ENCODE measurements at places on chromosomes 3 and 15. TPM values are rescaled to one million over a fixed set of nuclear protein-coding genes. Genes with fewer than 3 reads are reported as not detected.
A peak's percentile ranks its signal among the peaks of the same experiment; 100 is the strongest.

GRCh38 chr3:125316246-125316645 is 58.9 kb downstream of the ZNF148 start:
- H3K27ac ChIP-seq = no peak overlapping the region
- DNase-seq = no peak
- no peak overlapping the region for H3K4me3 ChIP-seq
- no peaks in the 10 kb centered on the region for H3K27me3 ChIP-seq
- no peaks in the 10 kb centered on the region for H3K4me1 ChIP-seq

DNA sequence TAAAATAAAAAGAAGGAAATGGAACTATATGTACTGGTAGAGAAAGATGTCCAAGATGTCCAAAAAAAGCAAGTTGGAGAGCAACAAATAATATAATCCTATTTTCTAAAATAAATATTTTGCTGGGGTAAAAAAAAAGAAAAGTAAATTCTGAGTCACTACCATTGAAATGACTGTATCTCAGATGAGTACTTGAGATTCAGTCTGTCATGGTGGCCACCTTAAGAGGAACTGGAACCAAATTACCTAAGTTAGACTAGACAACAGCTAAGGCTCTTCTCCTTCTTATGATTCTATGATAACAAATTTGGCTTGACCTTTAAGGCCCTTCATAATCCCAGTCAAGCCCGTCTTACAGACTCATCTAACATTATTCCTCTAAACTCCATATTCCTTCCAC is 270.6 kb upstream of the HES1 start:
- peaks cover 17% of the 10 kb centered on the region for H3K27me3 ChIP-seq
- no peaks in the 10 kb centered on the region for H3K36me3 ChIP-seq
- no peak for DNase-seq
- H3K4me1 ChIP-seq = peaks cover 23% of the 10 kb centered on the region
- no peak overlapping the region for H3K27ac ChIP-seq

Gene PRTG
- 3.3 TPM for polyA plus RNA-seq

DNA sequence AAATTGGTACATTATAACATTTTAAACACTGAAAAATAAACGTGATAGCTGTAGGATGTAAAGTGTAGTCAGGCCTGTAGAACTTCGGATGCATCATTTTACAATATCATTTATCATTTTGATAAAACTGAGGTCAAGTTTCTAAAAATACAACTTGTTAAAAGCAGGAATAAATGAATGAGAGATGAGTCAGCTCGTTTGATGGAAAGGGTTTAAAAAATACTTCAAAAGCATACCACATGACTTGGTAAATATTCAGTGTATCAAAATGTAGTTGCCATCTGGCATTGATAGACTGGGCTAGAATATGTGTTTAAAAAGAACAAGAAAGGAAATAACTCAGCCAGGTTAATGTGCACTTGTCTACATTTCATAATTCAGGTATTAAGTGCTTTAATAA is 357.0 kb downstream of the TIGIT start:
- no peak overlapping the region for H3K4me3 ChIP-seq
- H3K4me1 ChIP-seq = no peaks in the 10 kb centered on the region
- no peaks in the 10 kb centered on the region for H3K36me3 ChIP-seq
- no peak overlapping the region for H3K27ac ChIP-seq

- H3K27ac ChIP-seq = peak overlapping the region; percentile 100
- peak overlapping the region; percentile 98 for H3K4me3 ChIP-seq
- no peaks in the 10 kb centered on the region for H3K27me3 ChIP-seq
- peaks cover 4% of the 10 kb centered on the region for H3K4me1 ChIP-seq
- H3K36me3 ChIP-seq = peaks cover 7% of the 10 kb centered on the region
- DNase-seq = peak; percentile 71
Measured at GRCh38 chr15:44427756-44428724, 611 bp downstream of the CTDSPL2 start.

- peaks cover 10% of the 10 kb centered on the region for H3K36me3 ChIP-seq
- peak overlapping the region; percentile 85 for H3K4me3 ChIP-seq
- DNase-seq = peak; percentile 24
- H3K4me1 ChIP-seq = peaks cover 22% of the 10 kb centered on the region
- H3K27me3 ChIP-seq = no peaks in the 10 kb centered on the region
Measured at GRCh38 chr15:40471808-40472150, 995 bp downstream of the CHST14 start.

Gene SLC12A1
- polyA plus RNA-seq = 0.07 TPM

DNA sequence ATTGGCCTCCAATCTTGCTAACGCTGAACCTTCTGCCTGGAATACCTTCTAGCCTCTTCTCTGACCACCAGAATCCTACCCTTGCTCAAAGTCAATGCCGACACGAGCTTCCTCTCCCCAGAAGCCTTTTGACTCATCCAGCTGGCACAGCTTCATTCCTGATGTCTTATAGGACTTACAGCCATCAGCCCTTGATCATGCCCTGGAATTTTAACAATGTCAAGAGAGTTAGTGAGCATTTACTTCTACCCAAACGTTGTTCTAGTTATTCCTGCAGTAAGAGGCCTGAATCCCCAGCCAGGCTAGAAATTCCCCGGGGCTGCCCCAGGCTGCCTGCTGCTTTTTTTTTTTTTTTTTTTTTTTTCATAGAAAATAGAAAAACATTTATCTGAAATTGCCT is 3.9 kb downstream of the CYP1A2 start:
- H3K27ac ChIP-seq = no peak overlapping the region
- H3K4me3 ChIP-seq = no peak overlapping the region
- peaks cover 13% of the 10 kb centered on the region for H3K27me3 ChIP-seq
- DNase-seq = no peak

Gene EOMES
- 0.17 TPM for polyA plus RNA-seq

Gene TGM5
- polyA plus RNA-seq = not detected

Gene ANKUB1
- polyA plus RNA-seq = not detected

- H3K27ac ChIP-seq = peak overlapping the region; percentile 93
- peak; percentile 58 for DNase-seq
Measured at GRCh38 chr3:49723296-49723627, 489 bp downstream of the GMPPB start.

Gene CAMP
- 1.7 TPM for polyA plus RNA-seq

DNA sequence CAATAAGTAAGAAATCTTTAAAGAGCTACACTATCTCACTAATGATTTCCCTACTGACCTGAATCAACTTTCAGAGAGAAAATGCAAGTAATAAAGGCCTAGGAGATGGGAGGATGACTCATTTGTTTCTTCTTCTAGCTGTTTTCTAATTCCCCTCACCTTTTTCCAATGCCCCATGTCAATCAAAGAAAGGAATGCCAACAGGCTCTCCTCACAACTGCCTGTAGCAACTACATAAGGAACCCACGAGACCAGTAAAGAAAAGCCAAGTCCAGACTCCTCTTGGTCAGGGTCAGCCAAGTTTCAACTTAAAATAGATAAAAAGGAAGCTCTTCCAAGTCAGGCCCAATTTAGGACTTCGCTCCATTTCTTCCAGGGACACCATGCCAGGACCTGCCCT is 201.9 kb downstream of the TNIK start:
- no peaks in the 10 kb centered on the region for H3K36me3 ChIP-seq
- peaks cover 5% of the 10 kb centered on the region for H3K4me1 ChIP-seq
- peak overlapping the region; percentile 10 for H3K27ac ChIP-seq
- peak; percentile 49 for DNase-seq
- H3K27me3 ChIP-seq = no peaks in the 10 kb centered on the region
- no peak overlapping the region for H3K4me3 ChIP-seq

DNA sequence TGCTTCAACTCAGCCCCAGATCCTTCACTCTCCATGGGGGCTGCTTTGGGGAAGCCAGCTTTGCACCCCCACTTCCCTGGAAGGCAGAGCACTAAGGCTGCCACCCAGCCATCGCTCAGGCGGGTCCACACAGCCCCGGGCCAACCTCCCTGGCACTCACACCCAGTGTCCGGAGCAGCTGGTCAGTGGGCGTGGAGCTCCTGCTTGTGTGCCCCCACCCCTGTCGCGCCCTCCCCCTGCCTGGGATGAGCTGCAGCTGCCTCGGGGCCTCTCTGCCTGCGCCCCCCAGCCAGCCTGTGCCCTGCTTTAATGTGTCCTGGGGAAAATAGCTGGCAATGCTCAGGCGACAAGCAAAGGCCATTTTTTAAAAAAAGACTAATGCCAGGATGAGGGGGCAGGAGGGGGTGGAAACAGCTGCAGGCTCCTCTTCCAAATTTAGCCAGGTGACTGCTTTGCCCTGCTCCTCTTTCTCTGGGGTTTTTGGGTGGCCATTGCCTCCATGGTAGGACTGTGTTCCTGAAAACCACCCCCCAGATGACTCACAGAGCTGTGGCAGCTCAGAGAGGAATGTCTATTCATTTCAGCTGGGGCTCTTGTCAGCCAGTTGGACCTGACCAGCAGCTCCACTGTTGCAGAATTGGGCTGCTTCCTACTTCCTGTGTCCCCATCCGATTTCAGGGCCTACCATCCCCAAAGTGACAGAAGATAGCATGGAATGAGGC is 65.0 kb downstream of the CEMIP start:
- H3K36me3 ChIP-seq = no peaks in the 10 kb centered on the region
- no peak overlapping the region for H3K4me3 ChIP-seq
- DNase-seq = peak; percentile 78
- H3K4me1 ChIP-seq = peaks cover 45% of the 10 kb centered on the region

GRCh38 chr15:35477312-35478262 is 68.4 kb downstream of the DPH6 start:
- no peak overlapping the region for H3K4me3 ChIP-seq
- no peaks in the 10 kb centered on the region for H3K27me3 ChIP-seq
- no peaks in the 10 kb centered on the region for H3K36me3 ChIP-seq
- DNase-seq = no peak
- no peaks in the 10 kb centered on the region for H3K4me1 ChIP-seq

DNA sequence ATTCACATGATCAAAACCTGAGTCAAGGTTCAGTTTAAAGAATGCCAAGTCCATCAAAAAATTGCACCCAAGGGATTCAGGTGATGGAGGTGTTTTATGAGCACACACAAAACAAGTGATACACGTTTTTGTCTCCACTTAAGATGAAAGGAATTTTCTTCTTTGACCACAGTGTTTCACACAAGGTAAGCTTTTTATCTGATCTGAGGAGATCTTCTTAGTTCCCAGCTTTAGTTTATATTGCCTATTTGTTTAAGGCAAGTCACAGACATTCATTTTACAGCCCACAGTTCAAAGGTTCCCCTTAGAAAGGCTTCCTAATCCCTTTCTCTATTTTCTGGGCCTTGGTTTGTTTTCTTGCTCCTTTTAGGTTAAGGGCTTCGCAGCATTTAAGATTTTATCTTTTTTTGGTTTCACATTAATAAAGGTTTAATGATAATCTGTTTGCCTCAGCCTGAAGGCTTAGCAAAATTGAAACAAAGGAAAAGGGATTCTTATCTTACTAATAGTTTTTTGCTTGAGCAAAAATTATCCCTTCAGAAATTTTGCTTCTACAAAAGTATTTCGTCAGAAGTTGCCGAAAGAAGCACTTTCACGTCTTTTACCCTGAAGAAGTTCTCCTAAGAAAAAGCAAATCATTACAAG is 420.5 kb upstream of the NAALADL2 start:
- peaks cover 3% of the 10 kb centered on the region for H3K4me1 ChIP-seq
- peak; percentile 29 for DNase-seq
- H3K4me3 ChIP-seq = no peak overlapping the region
- no peaks in the 10 kb centered on the region for H3K27me3 ChIP-seq
- no peaks in the 10 kb centered on the region for H3K36me3 ChIP-seq
- H3K27ac ChIP-seq = peak overlapping the region; percentile 99

DNA sequence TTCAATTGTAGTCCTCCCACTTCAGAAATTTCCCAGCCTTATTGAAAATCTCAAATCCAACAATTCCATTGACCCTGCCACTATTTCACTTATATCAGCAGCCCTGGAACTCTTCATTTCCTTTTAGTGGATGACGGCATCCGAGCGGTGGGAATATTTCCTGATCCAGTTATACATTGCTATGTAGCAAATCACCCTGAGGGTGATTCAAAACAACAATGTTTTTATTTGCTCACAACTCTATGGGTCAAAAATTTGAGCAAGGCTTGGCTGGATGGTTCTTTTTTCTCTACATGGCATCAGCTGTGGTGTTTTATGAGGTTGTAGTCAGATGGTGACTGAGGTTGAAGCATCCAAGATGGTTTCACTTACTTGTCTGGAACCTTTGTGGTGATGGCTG is 70.5 kb downstream of the CHST2 start:
- no peak overlapping the region for H3K27ac ChIP-seq
- H3K4me3 ChIP-seq = no peak overlapping the region
- no peaks in the 10 kb centered on the region for H3K4me1 ChIP-seq

Gene SLC27A2
- polyA plus RNA-seq = 0.24 TPM

Gene GRK7
- 0.07 TPM for polyA plus RNA-seq

Gene PGBD4
- 1.3 TPM for polyA plus RNA-seq

DNA sequence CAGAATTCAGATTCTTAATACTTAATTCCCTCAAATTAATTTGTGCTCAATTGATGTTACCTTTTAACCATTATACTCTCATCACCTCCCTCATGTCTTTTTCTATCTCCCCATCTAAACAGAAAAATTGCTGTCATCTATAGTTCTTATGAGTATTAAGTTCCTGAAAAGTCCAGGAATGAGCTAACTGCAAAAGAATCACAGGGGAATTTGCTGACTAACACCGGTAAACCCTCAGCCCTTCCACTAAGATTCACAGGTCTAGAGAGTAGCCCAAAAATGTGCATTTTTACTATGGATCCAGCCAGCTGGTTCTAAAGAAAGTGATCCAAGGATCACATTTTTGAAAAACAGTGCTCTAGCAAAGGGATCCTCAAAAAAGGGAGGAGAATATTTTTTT is 67.0 kb downstream of the SETD2 start:
- no peak overlapping the region for H3K4me3 ChIP-seq
- no peaks in the 10 kb centered on the region for H3K4me1 ChIP-seq
- DNase-seq = no peak
- H3K27ac ChIP-seq = no peak overlapping the region
- H3K27me3 ChIP-seq = no peaks in the 10 kb centered on the region
- H3K36me3 ChIP-seq = peaks cover 29% of the 10 kb centered on the region

DNA sequence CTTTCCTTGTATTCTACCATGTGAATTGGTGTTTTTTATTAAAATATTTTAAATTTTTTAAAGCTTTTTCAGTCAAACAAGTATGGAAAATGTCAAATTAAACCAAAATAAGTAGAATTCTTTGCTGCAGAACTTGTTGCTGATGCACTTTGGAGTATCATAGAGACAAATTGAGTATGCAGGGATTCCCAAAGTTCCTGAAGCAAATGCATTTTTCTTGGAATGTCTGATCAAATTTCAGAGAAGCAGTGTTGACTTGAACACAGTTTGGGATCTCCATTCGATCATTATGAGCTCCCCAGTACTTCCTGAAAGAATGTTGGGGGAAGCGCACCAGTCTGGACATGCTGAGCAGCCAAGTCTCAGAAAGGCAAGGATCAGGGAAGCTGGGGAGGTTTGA is 517.8 kb upstream of the CFAP20DC start:
- H3K27ac ChIP-seq = no peak overlapping the region
- H3K4me3 ChIP-seq = no peak overlapping the region

GRCh38 chr3:61858054-61858453 is 296.7 kb downstream of the PTPRG start:
- no peaks in the 10 kb centered on the region for H3K36me3 ChIP-seq
- DNase-seq = peak; percentile 73
- H3K27me3 ChIP-seq = no peaks in the 10 kb centered on the region
- H3K4me1 ChIP-seq = peaks cover 2% of the 10 kb centered on the region

DNA sequence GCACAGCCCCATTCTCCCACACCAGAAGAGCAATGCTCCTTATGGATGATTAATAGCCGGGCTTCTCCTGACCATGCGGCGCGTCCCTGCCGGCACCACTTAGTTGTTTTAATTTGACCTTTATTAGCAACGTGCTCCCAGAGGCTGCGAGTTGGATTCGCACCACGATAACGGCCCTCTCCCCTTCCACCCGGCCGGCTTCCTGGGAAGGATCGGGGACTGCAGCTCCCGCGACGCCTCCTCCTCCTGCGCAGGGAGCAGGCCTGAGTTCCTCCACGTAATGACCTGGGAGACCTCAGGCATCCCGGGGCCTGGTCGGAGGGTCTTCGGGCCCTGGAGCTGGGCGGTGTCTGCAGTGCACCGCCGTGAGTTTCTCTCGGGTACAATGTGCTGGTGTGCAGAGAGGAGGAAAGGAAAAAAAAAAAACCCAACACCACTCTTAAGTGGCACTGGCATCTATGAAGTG is 243.3 kb upstream of the TOPAZ1 start:
- DNase-seq = no peak
- peaks cover 48% of the 10 kb centered on the region for H3K4me1 ChIP-seq
- peaks cover 73% of the 10 kb centered on the region for H3K27me3 ChIP-seq
- H3K4me3 ChIP-seq = peak overlapping the region; percentile 23
- H3K27ac ChIP-seq = no peak overlapping the region

Measured in muscle of leg (tissue), 16 donors.